ENCODE measurements at places on chromosomes 3 and 15. TPM values are rescaled to one million over a fixed set of nuclear protein-coding genes. Genes with fewer than 3 reads are reported as not detected.
A peak's percentile ranks its signal among the peaks of the same experiment; 100 is the strongest.

Gene CORO2B
- total RNA-seq = 0.08 TPM

Gene ITIH3
- not detected for total RNA-seq

Gene SIDT1
- total RNA-seq = 38.3 TPM

Gene JMJD7
- 38.3 TPM for total RNA-seq

Gene CYP1A2
- not detected for total RNA-seq

Gene MRAS
- total RNA-seq = not detected

Gene RLBP1
- not detected for total RNA-seq

- no peak for DNase-seq
These were observed 26.7 kb upstream of the LRTM1 start for GRCh38 chr3:54954521-54954920.

GRCh38 chr3:120683671-120684301 is 1.7 kb upstream of the HGD start:
- no peak for DNase-seq

- DNase-seq = no peak
These were observed 111.3 kb upstream of the GMNC start for GRCh38 chr3:190973771-190974170.

DNA sequence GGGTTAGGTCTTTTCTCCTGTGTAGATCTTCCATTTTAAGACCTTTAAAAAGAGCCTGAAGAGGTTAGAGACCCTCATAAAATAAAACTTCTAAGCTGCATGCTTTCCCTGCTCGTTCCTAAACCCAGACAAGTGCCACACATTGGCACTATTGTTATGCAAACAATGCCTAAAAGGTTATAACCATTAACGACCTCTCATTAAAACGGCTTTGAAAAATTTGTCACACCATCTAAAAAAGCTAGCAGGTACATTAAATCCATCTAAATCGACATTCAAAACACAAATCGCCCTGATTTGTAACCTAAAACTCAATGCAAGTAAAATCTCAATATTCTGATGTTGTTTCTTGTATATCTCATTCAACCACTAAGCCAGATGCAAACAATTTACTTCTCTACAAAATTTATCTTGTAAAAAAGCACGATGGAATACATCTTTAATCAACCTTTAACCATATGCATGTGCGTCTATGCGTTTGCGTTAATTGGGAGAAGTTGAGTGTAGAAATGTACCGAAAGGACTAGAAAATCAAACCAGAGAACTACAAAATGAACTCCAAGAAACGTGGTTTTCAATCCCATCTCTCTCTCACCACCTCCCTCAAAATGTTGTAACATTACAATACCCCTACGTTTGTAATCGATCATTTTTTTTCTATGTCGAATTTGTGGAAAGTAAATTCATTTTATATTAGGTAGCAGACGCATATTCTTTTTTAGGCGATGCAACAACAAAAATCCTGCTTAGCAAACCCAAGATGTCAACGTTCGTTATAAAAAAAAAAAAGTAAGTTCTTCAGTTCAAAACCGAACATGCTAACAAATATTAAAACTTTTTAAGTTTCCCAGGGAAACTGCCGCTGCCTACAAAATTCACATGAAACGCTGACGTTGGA is 1.2 kb downstream of the ALDH1A2 start:
- DNase-seq = no peak

DNA sequence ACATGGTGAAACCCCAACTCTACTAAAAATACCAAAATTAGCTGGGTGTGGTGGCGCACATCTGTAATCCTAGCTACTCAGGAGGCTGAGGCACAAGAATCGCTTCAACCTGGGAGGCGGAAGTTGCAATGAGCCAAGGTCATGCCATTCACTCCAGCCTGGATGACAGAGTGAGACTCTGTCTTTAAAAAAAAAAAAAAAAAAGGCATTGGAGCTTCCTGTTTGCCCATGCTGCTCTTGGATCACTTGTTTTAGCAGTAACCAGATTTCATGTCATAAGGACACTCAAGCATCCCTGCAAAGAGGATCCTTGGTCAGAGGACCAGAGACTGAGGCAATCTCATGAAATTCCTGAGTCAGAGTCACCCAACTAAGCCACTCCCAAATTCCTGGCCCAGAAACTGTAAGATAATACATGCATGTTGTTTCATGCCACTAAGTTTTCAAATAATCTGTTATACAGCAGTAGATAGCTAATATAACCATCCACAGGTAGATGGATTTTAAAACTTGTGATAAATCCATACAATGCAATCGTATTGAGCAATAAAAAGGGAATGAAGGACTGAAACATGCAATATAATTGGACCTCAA is 82.0 kb upstream of the XXYLT1 start:
- no peak for DNase-seq

- peak; percentile 21 for DNase-seq
These were observed 1.4 kb downstream of the LTF start for GRCh38 chr3:46463120-46463867.

Data from CD8-positive, alpha-beta T cell (primary cell).